ENCODE measurements at places on chromosomes 5 and 9.

DNA sequence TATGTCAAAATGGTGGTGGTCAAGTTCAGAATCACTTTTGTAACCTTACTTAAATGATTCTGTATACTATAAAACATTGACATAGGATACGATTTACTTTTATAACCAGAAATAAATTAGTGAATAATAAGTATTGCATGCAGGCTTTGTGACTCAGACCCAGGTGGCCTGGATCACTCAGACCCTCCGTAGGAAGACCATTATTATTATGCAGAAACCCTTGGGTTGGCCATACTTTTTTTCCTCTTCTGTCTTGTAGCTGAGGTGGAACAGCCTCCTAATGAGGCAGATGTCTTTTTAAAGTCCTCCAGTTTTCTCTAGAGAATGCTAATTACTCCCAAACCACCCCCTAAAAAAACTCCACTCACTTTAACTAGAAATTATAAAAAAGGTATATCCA is 121.9 kb downstream of the LPAR1 start:
- DNase-seq, result no peak

DNA sequence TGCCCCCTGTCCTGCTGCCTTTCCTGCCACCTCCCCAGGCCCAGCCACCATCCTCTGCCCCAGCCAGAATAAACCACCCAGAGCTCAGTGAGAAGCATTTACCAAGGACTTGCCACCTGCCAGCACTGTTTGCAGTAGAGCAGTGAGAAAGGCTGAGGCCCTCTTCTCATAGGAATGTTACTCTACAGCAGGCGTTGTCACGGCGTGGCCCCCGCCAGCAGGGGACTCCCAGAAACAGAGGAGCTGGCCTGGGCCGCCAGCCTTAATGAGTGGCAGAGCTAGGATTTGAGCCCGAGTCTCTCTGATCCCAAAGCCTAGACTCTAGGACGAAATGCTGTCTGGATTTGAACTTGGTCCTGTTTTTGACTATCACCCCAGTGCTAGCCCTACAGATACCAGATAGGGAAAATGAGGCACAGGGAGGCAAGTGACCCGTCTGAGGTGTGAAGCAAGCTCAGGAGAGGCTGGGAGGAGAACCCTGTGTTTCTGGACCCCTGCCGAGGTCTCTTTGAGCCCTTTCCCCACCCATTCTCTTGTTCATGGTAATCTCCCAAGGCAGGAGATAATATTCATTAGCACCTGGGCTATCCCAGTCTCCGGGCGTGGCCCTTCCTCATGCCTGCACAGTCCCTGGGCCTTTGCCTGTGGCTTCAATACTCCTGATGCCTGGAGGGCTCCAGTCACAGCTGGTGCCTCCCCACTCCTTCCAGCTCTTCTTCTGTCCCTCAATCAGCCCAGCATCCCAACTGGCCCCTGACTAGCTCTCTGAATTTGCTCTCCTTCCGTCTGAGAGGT is 30.7 kb downstream of the HRH2 start:
- DNase-seq, result no peak

- no peak for DNase-seq
These were observed 333.5 kb downstream of the DEPDC1B start for GRCh38 chr5:60366489-60366888.

DNA sequence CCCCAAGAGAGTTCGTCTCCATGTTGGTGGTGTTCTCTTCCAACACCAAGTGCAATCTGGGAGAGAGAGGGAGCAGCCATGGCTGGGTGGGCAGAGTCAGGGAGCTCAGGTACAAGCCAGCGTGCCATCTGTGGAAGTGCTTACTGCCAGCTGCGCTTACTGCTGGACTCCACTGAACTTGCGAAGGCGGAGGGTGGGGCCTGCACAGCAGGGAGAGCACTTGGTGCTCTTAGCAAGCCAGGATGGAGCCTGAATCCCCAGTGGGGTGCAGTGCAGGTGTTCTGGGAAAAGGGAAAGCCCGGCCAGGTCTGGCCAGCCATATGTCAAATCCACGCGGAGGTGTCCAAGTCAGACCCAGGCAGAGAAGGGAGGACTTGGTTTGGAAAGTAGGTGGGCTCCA is 142.0 kb downstream of the FANCC start:
- no peak for DNase-seq

DNA sequence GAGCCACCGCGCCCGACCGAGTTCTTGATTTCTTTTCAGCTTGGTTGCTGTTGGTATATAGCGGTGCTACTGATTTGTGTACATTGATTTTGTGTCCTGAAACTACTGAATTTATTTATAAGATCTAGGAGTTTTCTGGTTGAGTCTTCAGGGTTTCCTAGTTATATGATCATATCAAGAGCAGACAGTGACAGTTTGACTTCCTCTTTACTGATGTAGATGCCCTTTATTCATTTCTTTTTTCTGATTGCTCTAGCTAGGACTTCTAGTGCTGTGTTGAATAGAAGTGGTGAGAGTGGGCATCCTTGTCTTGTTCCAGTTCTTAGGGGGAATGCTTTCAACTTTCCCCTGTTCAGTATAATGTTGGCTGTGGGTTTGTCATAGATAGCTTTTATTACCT is 17.4 kb upstream of the LRRC19 start:
- DNase-seq, result no peak

DNA sequence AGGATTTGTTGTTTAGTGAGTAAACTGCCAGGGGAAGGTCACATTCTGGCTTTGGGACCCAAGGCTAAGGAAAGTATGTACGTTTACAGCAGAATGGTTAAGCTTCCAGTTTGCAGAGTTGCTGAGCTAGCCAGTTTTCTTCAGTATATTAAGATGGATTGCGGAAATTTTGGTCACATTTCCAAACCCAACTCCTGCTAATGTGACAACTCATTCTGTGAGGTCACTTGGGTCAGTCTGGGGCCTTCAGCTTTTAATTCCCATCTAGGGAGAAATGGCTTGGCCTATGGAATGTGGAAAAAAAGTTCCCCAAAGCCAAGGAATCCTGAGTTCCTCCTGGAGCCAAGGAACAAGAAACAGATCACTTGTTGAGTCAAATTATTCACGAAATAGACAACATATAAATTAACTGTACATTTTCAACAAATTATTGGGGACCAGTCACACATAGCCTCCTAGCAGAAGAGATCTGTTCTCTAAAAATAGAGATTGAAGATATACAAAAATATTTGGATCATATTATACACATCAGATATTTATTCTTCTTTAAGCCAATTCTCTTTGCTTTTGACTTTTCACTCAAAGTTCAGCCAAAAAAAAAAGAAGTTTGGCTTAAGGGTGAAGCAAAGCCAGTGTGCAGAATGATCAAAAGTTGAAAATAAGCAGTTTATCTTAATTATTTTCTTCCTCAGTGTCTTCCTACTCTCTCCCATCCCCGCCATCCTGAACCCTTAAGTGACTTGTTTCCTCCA is 8.8 kb downstream of the KCNV2 start:
- DNase-seq, result no peak

DNA sequence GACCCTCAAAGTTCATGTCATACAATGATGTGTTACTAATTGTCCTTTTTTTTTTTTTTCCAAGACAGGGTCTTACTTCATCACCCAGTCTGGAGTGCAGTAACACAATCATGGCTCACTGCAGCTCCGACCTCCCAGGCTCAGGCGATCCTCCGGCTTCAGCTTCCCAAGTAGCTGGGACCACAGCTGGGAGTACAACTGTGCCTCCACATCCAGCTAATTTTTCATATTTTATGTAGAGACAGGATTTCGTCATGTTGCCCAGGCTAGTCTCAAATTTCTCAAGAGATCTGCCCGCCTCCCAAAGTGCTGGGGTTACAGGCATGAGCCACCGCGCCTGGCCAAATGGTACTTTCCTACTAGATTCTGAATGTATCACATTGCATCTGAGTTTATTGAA is 49.4 kb upstream of the EBF1 start:
- DNase-seq, result no peak

DNA sequence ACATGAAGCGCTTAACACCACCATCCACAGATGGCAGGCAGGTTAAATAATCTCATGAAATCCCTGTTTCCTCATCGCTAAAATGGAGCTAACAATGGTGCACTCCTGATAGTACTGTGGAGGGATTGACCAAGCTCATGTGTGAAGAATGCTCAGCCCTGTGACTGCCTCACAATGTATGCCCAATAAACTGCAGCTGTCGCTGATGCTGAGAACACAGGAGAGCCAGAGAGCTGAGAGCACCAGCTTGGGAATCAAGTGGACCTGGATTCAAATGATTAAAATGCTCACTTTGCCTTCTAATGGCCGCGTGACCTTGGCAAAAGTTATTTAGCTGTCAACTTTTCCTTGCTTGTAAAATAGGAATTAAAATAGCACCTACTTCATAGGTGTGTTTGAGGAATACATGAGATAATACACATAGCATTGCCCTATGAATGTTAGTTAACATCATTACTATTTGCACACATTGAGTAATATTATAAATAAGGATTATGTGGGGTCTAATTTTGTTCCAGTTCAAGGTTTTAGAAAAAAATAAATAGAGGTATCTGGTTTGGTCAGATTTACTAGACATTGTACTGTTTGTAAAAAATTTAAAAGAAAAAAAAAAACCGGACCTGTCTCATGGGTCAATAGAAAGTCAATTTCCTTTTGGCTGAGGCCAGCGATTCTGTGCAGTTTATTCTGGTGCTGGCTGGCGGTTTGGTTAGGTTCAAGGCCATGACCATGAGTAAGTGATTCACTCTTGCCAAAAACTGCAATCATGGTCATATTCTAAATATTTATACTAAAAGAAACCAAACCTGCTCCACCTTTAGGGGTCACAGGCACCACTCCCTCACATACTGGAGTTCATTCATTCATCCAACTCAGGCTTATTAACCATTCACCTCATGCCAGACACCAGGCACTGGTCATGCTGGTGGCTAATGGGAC is 101.3 kb downstream of the SH3TC2 start:
- DNase-seq, result no peak

- DNase-seq, result no peak
These were observed 70.1 kb upstream of the MAN2A1 start for GRCh38 chr5:109619606-109620005.

DNA sequence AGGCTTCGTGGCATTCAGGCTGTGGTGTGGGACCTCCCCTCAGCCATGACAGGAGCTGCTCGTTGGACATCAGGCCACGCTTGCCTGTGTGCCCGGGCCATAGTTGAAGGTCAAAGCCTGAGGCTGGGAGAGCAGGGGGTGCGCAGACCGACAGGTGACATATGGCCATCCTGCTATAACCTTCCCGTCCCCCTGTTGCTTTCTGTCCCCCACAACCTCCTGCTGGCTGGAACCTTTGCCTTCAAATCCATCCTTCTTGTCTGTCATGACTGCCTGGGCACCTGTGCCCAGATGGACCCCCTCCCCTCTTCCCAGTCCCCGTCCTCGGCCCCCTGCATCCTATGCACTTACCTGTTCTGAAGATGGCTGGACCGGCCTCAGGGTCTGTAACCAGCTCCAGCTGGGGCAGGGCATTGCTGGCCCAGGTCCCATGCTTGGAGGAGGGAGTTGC is 83.2 kb downstream of the WNK2 start:
- DNase-seq, result no peak

DNA sequence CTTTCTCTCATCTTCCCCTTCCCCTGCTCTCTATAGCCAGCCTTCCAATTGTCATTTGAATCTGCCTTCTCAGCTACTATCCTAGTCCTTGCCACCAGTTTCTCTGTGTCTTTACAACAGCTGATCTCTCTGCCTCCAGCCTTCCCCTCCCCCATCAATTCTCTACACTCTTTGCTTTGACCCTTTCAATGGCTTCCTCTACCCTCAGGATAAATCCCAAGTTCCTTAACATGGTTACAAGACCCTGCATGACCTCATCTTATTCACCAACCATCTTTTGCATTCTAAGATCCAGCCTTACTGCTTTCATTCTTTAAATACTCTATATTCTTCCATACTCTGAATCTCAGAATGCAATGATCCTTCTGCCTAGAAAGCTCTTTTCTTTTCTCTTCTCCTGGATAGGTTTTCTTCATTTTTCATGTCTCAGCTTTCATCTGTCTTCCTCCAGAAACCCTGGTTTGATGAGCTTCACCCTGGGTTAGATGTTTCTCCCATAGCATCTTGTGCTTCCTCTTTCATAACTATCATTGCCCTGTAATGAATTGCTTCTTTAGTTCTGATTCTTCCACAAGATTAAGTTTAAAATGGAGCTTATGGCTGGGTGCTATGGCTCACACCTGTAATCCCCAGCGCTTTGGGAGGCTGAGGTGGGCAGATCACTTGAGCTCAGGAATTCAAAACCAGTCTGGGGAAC is 58.6 kb upstream of the ZSWIM6 start:
- no peak for DNase-seq

GRCh38 chr9:14423815-14424261 is 109.9 kb upstream of the NFIB start:
- DNase-seq, result no peak

GRCh38 chr9:135134268-135135022 is 47.0 kb downstream of the OLFM1 start:
- no peak for DNase-seq

GRCh38 chr9:71213633-71214032 is 92.2 kb upstream of the TRPM3 start:
- DNase-seq, result no peak

DNA sequence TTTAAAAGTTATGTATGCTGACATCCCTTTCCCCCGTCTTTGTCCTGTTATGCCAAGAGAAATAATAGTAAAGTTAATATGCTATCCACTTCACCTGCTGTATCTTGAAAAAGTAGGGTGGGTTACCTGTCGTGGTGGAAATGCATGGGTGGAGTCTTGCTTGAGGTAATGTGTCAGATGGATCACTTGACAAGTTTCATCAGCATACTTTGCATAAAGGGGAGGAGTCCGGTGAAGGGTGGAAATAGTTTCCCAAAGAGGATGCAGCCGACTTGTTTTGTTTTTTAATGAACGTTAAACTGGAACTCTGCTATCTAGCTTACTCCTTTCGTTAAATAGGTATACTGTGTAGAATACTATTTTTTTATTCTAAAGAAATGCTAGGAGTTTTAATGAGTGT is 9.0 kb upstream of the DMRT3 start:
- DNase-seq, result no peak

- no peak for DNase-seq
These were observed 22.1 kb downstream of the LRRC70 start for GRCh38 chr5:62600560-62601252.

- DNase-seq, result no peak
These were observed 779.9 kb upstream of the CDH6 start for GRCh38 chr5:30413540-30413939.

DNA sequence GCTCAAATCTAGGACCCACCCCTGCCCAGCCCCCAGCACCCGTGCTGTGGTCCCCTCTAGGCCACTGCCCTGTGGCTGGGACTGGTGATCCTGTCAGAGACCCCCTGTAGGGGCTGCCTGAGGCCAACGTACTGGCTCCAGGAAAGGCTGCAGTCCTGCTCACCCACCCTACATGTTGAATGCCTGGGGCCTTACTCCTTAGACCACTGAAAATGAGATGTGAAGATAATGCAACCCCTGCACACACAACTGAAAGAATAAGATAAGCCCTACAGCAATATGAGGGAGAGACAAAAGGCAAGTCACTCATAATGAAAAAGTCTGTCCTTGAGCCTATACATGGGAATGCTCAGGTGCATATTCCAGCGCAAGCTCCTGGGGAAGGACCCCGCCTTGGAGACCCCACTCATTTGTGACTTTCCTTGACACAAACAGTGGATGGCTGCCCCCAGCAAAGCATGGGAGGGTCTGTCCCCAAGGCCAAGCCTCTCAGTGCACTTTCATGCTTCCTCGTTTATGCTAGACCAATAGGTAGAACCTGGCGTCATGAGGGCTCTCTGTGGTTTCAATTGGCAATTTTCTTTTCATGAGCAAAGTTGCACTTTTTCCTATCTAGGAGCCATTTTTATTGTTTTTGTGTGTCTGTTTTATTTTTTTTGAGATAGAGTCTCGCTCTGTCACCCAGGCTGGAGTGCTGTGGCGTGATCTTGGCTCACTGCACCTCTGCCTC is 12.5 kb upstream of the WNK2 start:
- DNase-seq, result no peak
